ENCODE measurements at places on chromosomes 13 and 19. TPM values are rescaled to one million over a fixed set of nuclear protein-coding genes. Genes with fewer than 3 reads are reported as not detected.

GRCh38 chr13:52195401-52195837 lies 36.0 kb upstream of the NEK3 start:
- DNase-seq = peak; percentile 79

GRCh38 chr19:12880551-12881171 lies 588 bp downstream of the DNASE2 start:
- peak; percentile 58 for DNase-seq

The ETV2 gene
- total RNA-seq = not detected

The LILRB1 gene
- total RNA-seq = 0.37 TPM

GRCh38 chr13:46486270-46486669 lies 66.7 kb upstream of the LRCH1 start:
- no peak for DNase-seq

DNA sequence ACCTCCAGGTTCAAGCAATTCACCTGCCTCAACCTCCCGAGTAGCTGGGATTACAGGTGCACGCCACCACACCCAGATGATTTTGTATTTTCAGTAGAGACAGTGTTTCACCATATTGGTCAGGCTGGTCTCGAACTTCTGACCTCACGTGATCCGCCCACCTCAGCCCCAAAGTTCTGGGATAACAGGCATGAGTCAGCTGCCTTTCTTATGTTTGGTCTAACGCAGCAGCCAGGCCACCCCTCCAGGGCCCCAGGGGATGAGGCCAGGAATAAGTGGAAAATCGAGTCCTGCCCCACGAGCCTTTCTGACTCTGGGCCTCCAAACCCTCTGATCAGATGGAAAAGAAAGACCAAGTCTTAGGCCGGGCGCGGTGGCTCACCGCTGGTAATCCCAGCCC lies 44.5 kb downstream of the CERS4 start:
- no peak for DNase-seq

The ZNF492 gene
- 1.7 TPM for total RNA-seq

The PBX4 gene
- total RNA-seq = 8.3 TPM

The ADAT3 gene
- 18.3 TPM for total RNA-seq

- no peak for DNase-seq
Measured at GRCh38 chr19:9941231-9941630, 4.9 kb upstream of the OLFM2 start.

DNA sequence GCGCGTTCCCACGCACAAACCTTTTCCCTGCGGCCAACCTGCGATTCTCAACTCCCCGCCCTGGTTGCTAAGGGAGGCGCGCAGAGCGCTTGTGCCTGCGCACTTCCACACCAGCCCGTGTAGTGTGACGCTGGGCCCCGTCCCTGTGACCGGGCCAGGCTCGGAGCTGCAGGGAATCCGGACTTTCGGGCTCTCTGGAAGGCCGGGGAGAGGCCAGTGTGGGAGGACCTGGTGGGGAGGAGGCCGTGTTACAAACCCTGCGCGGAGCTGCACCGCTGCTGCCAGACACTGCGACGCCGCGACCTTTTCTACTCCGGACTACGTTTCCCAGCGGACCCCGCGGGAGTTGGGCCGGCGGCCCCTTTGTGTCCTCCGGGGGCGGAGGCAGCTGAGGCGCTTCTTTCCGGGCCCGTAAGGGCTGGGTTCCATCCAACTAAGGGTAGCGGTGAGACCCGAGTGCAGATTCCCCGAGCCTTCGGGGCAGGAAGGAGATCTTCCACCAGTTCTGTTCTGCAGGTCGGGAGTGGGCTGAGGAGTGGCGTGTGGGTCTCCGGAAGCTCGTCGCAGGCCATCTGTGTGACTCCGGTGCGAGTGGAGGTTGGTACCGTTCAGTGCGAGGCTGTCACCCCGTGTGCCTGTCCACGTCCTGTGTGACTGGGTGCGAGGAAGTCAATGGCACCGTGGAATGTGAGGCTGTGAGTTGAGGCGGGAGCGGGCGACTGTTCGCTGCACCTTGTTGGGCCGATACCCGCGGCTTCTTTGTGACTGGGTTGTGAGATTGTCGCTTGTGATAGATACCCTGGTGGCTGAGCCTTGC lies at the start of gene ZNF570:
ZNF570 (plus strand) TSS at position 396 of the 817 bp plus-strand sequence. CDS start 999 bp downstream, outside the sequence.
- DNase-seq = peak; percentile 89

DNA sequence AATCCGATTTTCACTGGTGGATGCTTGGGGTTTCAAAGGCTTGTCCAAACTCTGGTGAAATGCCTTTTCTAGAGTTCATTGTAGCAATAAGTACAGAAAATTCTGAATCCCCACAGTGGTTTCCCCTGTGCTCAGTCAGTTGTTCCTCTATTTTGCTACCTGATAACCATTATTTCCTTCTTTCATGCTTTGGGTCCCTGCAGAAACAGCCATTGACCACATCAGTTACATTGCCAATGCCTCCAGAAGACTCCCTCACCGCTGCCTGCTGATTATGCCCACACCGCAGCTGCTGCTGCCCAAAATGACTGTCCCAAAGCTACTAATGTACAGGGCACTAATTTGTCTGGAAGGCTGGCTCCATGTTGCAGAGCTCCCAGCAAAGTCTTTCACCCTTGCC lies 517.3 kb downstream of the KLF12 start:
- DNase-seq = no peak

- DNase-seq = peak; percentile 75
Measured at GRCh38 chr19:14542711-14543328, 13.4 kb downstream of the TECR start.

GRCh38 chr13:75399168-75399878 lies 82.6 kb downstream of the TBC1D4 start:
- no peak for DNase-seq

DNA sequence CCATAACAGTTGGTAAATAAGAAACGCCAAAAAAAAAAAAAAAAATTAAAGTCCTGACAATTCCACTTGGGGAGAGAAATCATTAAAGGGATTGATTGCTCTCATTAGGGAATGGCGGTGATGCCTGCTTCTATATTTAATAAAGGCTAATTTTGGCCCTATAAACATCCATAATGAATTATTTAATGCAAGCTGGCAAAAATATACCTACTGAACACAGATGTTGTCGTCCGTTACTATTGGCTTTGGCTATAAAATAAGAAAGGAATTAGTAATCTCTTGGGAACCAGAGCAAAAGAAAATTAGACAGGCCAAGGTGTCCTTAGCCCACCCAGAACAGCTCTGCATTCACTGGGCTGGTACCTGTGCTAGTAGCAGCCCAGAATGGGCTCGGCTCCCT lies 717.3 kb downstream of the DIAPH3 start:
- DNase-seq = no peak

The APOC4 gene
- not detected for total RNA-seq

- DNase-seq = peak; percentile 36
Measured at GRCh38 chr13:93903909-93904308, 575.6 kb downstream of the DCT start.

The SYCN gene
- not detected for total RNA-seq

GRCh38 chr13:83340170-83340569 lies 542.1 kb downstream of the SLITRK1 start:
- no peak for DNase-seq

DNA sequence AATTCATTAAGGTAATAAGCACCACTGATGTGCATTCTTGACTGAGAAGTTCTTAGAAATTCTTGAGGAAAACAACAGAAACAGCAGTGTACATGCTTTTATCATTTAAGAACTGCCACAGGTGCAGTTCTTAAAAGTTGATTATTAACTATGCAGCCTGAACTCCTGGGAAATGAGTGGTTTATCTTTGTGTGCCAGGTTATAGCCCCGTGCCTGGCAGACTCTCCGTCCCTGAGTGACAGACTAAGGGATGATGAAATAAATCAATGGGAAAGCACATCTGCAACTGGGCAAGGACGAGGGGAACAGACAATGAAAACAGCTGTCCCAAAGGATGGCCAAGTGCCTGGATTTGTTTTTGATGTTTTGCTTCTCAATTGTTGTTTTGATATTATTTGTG lies 84.4 kb upstream of the SPATA13 start:
- peak; percentile 63 for DNase-seq

The CACNG6 gene
- not detected for total RNA-seq

GRCh38 chr19:1223018-1223855 lies 14.6 kb downstream of the CBARP start:
- DNase-seq = peak; percentile 66

DNA sequence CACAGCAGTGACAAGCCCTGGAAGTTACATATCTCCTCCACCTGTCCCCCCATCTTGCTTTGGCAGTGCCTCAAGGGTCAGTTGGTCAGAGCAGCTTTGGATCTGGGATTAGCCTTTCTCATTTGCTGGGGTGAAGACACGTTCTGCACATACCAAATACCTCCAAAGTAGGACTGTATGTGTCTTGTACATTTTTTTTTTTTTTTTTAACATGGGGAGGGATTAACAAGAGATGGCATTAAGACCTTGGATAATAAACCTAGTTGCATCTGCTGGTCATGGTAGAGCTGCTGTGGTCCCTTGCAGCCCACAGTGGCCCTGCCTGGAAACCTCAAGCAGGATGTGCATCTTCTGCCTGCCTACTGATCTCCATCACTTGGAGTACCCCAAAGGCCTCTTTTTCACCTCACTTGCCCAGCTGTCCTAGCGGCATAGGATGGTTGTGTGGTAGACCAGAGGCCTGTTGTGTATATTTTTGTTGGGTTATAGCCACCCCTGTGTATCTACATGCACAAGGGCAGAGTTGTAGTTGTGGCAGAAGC lies 2.5 kb downstream of the RPS19 start:
- no peak for DNase-seq

GRCh38 chr19:33157906-33158305 lies 26.0 kb downstream of the WDR88 start:
- DNase-seq = no peak

DNA sequence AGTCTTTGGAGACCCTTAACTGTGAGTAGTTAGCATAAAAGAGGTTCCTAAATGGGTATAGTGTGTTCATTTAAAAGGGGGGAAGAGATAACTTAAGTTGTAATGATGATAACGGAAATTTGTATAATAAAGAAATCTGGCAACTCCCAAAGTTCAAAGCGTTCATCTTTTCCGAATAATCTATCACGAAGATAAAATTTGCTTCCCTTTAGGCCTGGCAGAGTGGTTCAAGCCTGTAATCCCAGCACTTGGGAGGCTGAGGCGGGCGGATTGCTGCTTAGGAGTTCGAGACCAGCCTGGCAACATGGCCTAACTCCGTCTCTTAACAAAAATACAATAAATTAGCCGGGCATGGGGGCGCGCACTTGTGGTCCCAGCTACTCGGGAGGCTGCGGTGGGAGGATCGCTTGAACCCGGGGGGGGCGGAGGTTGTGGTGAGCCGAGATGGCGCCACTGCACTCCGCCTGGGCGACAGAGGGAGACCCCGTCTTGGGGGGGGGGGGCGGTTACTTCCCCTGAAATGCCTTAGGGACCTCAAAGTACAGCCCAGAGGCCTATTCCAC lies 934 bp downstream of the N4BP2L2 start:
- DNase-seq = peak; percentile 26

- no peak for DNase-seq
Measured at GRCh38 chr13:39132286-39133230, 94.3 kb downstream of the NHLRC3 start.

- no peak for DNase-seq
Measured at GRCh38 chr13:55554741-55555140, 1586.0 kb upstream of the PRR20A start.

The LILRB5 gene
- 6.8 TPM for total RNA-seq

GRCh38 chr19:14809272-14810057 lies 25.5 kb downstream of the OR7A5 start:
- no peak for DNase-seq

GRCh38 chr19:38900202-38900629 lies 447 bp downstream of the NFKBIB start:
- no peak for DNase-seq

GRCh38 chr19:13825489-13826441 lies 30.5 kb downstream of the ZSWIM4 start:
- DNase-seq = no peak

DNA sequence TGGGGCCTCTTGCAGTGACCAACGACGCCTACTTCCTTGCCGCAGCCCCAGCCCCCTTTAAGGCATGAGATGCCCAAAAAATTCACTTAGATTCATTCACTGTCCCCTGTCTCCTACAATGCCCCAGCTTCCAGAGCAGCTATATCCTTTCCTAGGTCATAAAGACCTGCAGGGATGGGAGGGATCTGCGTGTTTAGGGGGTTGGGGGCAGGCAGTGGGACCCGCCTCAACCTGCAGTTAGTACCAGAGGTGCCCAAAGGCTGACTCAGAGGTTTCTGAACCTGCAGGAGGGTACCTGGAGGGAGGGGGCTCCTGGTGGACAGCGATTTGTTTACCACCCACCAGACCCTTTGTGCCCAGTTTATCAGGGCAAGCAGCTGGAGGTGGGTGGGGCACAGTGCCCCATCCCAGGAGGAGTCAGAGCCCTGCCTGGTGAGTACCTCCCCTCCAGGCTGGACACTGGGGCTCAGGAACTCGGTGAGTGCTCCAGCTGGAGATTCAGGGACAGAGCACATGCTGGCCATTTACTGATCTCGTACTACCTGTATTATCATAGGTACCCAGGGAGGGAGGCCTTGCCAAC lies 10.1 kb downstream of the RPS28 start:
- DNase-seq = no peak

The AMER2 gene
- 1.1 TPM for total RNA-seq

The COX6B2 gene
- total RNA-seq = not detected

GRCh38 chr13:109000207-109000606 lies 370.8 kb downstream of the MYO16 start:
- DNase-seq = no peak

DNA sequence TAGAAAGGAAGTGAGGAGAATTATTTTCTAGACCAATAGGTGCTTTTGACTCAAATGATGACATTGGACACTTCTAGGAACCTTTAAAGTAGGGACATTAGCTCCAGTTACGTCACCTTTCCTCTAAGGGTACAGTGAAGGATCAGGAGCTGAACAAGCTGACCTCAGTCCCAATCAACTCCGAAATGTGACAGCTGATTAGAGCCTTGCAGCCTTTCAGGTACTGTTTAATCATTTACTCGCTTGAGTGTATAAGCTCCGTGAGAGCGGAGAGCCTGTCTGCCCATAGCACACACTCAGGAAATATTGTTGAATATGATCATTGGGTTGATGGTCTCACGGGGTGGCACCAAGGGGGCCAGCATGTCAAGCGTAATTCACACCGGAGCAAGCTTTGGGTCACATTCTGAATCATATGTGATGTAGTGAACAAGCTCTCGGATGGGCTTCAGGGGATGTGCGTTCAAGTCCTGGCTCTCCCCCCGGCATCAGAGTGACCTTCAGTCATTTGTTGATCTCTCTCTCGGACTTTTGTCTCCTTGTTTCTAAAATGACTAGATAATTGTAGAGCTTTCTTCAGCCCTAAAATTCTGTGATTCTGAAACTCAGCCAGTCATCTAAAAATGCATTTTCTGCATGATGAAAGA lies 141.9 kb downstream of the ZIC5 start:
- no peak for DNase-seq

The ZNF221 gene
- not detected for total RNA-seq

DNA sequence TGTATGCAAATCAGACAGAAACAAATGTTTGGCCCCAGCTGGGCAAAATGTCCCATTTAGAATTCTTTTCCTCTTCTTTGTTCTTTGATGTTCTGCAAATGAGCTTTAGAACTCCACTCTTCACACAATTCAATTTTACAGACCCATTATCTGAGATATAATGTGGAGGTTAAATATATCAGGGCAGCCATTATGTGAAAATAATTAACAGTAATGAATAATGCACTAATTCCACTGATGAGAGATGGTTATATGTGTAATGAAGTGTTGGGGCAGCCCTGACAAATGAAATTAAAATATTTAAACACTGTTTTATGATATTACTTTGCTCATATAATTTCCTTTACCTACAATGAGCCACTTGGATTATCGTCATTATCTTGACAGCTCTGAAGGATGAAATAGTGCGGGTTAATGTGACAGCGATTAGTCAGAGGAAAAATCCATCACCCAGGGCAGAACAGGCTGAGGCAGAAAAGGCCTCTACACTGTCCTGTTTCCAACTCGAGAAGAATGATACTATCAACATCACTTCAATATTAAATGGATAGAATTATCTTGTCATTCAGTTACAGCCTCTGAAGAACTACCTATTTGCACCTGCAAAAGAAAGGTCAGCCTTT lies 321.1 kb downstream of the RBM26 start:
- no peak for DNase-seq
